Fibroblast of upper back skin (primary cell): ENCODE measurements at places on chromosomes 6 and 20.
A peak's percentile ranks its signal among the peaks of the same experiment; 100 is the strongest.

DNA sequence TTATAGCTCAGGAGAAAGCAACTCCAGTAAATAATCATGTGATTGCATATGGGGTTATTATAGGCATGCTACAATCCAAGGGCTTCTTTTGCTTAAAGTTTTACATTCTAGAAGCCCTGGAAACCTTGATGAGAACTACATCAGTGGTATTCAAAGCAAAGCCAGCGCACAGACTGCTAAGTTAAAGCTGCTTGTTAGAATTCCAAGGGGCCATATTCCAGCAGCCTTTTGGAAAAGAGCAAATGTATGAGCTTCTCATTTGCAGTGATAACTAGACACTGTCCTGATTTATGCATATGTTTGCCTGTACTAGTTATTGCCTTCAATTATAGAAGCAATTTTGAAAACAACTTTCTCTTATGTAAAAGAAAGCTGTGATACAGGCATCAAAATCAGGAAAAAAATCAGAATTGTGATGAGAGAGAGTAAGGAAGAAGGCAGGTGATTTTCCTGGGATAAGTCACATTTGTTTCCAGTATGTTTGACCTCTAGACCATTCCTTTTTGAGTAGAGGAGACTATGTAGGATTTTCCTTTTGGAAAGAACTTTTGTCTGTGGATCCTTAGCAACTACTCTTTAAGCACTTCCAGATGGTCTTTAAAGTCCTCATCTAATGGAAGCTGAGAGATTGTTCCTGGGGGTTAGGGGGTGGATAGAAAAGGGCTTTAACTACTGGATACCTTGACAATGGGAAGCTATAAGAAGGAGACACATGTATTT is 159.2 kb downstream of the PLCB4 start:
- no peak for DNase-seq

DNA sequence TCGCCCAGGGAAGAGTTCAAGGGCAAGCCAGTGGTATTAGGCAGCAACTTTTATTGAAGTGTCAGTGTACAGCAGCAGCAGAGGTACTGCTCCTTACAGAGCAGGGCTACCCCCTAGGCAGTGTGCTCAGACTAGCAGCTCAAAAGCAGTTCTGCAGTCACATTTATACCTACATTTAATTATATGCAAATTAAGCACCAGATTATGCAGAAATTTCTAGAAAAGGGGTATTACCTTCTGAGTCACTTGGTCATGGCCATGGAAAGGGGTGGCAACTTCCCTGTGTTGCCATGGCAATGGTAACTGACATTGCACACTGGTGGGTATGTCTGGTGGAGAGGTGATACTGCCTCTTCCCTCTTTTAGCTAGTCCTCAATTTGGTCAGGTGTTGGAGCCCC is 2.1 kb upstream of the ZKSCAN4 start:
- DNase-seq = no peak

GRCh38 chr6:106466211-106466610 is 105.7 kb downstream of the CRYBG1 start:
- DNase-seq = no peak

DNA sequence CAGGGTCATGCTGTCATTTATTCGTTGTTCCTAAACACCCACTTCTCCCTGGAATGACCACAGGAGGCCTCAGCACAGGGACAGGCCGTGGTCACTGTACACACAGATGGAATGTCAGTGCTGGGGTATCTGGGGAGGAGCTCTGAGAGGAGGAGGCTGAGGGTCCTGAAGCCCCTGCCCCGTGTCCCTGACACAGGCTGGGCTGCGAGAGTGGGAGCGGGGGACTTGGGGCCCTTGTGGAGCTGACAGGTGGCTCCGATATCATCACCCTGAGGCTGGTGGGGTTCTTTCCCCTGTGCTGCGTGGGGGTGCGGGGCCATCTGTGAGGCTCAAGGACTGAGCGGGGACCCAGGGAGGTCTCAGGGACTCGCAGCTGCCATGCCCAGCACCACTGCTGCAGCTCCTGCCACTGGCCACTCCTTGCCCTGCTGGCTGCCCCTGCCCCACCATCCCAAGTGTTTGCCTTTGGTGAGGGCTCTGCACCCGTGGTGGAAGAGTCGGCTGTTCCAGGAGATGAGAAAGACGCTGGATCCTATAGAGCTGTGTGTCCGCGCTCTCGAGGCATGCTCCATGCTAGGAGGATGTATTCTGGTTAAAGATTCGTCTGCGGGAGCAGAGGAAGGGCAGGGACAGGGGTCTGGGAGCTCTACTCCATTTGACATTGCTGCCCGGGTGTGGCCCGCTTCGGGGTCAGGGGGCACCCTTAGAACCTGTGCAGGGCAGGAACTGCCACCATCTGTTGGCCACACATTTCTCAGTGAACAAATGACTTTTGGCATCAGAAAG is 18.9 kb downstream of the NPEPL1 start:
- no peak for DNase-seq

DNA sequence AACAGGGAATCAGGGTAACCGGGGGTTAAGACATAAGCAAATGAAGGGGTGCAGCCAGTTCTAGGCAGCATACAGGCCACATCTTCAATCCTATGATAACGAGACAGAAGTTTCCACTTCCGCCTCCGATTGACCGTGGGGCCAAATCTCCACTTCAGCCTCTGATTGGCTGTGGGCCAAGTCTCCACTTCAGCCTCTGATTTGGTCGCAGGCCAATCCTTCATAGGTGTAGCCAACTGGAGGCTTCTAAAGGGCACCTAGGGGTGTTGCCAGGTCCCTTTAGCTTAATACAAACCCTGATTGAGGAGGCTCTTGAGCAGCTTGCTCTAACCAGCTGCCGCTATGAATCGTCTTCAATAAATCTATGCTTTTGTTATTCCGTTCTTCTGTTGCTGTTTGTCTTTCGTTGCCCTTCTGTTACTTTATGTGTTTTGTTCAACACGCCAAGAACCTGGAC is 2.1 kb upstream of the ERGIC3 start:
- DNase-seq = no peak

DNA sequence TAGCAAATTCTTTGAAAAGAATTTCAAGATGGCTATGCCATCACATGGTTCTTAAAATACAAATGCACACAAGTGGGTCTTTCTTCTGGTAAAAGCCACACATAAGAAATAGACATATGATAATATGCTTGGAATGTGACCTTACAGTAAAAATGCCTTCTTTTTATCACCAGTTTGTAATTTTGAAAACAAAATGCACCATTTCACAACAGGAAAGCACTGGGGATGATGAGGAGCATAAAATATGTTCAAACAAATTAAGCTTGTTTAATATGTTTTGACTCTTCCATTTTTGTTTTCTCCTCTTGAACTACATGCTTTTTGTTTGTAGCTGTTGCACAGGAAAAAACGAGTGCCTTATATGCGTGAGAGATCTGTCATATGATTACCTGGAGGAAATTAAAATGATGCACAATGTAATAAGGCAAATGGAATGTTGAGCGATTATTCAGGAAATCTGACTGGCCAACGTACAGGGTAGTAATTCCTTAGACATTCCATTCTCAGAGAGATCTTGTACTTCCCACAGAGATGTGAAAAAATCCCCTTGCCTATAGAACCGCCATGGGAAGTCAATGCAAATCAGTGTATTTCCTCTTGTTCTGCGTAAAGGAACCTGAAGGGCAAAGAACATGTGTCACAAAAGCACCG is 911.6 kb downstream of the TFAP2A start:
- peak; percentile 89 for DNase-seq
